Parietal lobe (tissue), 2 donors: ENCODE measurements at places on chromosomes 7 and 10. TPM values are rescaled to one million over a fixed set of nuclear protein-coding genes. Genes with fewer than 3 reads are reported as not detected.

The ASIC3 gene
- 2.5 TPM for total RNA-seq

The SEPTIN7 gene
- 270 TPM for total RNA-seq

The ADGRA1 gene
- total RNA-seq = 5.3 TPM

The PSMG3 gene
- 21.0 TPM for total RNA-seq

The LRRC17 gene
- 11.3 TPM for total RNA-seq

The PRKCQ gene
- 2.2 TPM for total RNA-seq

The PLEKHA1 gene
- 47.6 TPM for total RNA-seq

The GOLGA7B gene
- 16.6 TPM for total RNA-seq

The INHBA gene
- total RNA-seq = 21.0 TPM

The CRHR2 gene
- total RNA-seq = 2.8 TPM

The DPCD gene
- 12.8 TPM for total RNA-seq

The CCDC3 gene
- total RNA-seq = 13.8 TPM

The SYCE1 gene
- 2.2 TPM for total RNA-seq

The PIK3CG gene
- total RNA-seq = 1.6 TPM

The SMURF1 gene
- 29.4 TPM for total RNA-seq

The TFR2 gene
- total RNA-seq = 6.6 TPM

The LRRC18 gene
- not detected for total RNA-seq

The GFRA1 gene
- total RNA-seq = 6.3 TPM

The AZGP1 gene
- total RNA-seq = not detected

The RNF133 gene
- 1.6 TPM for total RNA-seq

The ACSL5 gene
- 1.3 TPM for total RNA-seq

The UPP1 gene
- 4.1 TPM for total RNA-seq

The SLC29A4 gene
- 24.4 TPM for total RNA-seq

The CUEDC2 gene
- total RNA-seq = 48.2 TPM

The AUTS2 gene
- total RNA-seq = 383 TPM

The MKX gene
- 0.94 TPM for total RNA-seq

The UCMA gene
- total RNA-seq = not detected

The FKBP6 gene
- not detected for total RNA-seq

The GBX1 gene
- total RNA-seq = not detected

The TAS2R41 gene
- total RNA-seq = not detected

The SORCS3 gene
- 23.5 TPM for total RNA-seq

The SLC13A1 gene
- total RNA-seq = not detected

The CRPPA gene
- total RNA-seq = 7.2 TPM

The TAS2R4 gene
- total RNA-seq = 16.6 TPM

The TAS2R3 gene
- total RNA-seq = 24.1 TPM

The CLCN1 gene
- total RNA-seq = not detected

The PNLIPRP3 gene
- not detected for total RNA-seq

The FOXI2 gene
- not detected for total RNA-seq

The C10orf53 gene
- total RNA-seq = not detected

The GRID2IP gene
- 1.3 TPM for total RNA-seq

The SEMA3C gene
- total RNA-seq = 360 TPM

The SFTPD gene
- 0.94 TPM for total RNA-seq

The MAT1A gene
- not detected for total RNA-seq

The NEUROG3 gene
- total RNA-seq = not detected

The CALHM3 gene
- total RNA-seq = not detected
